ENCODE measurements at places on chromosomes 2 and 18.

DNA sequence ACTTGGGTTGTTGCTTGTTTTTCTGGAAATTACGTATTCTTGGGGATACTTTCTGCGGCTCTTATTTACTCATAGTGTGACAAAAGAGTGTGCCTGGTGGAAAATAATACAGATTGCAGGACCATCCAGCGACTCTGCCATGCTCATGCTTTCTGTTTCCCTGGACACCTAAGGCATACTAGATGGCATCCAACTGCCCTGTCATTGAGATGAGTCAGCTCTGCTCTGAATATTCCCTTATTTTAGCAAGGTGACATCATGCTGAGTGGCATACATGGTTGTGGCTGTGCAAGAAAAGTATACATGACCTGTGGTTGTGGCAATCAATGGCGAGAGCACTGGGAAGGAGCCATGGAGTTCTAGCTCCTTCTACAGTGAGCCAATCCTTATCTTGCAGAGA is 471.0 kb downstream of the TMEM182 start:
- no peaks in the 10 kb centered on the region for H3K36me3 ChIP-seq
- no peak for DNase-seq
- no peak overlapping the region for H3K4me3 ChIP-seq
- no peaks in the 10 kb centered on the region for H3K4me1 ChIP-seq
- H3K27me3 ChIP-seq: no peaks in the 10 kb centered on the region

GRCh38 chr2:148593421-148593820 is 51.1 kb upstream of the EPC2 start:
- no peaks in the 10 kb centered on the region for H3K36me3 ChIP-seq
- no peak for DNase-seq
- H3K4me1 ChIP-seq: no peaks in the 10 kb centered on the region
- no peak overlapping the region for H3K4me3 ChIP-seq
- no peak overlapping the region for H3K27ac ChIP-seq

- H3K4me1 ChIP-seq: no peaks in the 10 kb centered on the region
- no peak for DNase-seq
- no peaks in the 10 kb centered on the region for H3K36me3 ChIP-seq
Measured at GRCh38 chr2:219954331-219954730, 326.9 kb downstream of the SLC4A3 start.

DNA sequence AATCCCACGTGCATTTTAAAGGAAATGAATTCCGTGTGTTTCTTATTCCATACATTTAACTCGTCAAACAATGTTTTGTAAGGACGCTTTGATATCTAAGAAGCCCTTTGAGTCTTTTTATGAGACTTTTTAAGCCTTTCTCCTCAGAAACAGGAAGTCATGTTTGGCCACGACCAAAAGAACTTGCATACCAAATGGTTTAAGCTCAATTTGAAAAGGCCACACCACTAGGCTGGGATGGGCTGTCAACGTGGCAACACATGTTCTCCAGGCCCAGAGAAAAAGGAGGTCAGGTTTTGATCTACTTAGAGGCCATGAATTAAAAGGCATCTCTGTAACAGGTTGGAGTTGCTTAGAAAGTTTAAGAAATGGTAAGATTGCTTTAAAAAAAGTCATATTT is 441.8 kb downstream of the CMPK2 start:
- no peaks in the 10 kb centered on the region for H3K4me1 ChIP-seq
- no peak for DNase-seq
- H3K36me3 ChIP-seq: no peaks in the 10 kb centered on the region
- no peak overlapping the region for H3K27ac ChIP-seq
- H3K27me3 ChIP-seq: no peaks in the 10 kb centered on the region

- no peaks in the 10 kb centered on the region for H3K36me3 ChIP-seq
- H3K27ac ChIP-seq: no peak overlapping the region
- no peaks in the 10 kb centered on the region for H3K27me3 ChIP-seq
- DNase-seq: no peak
Measured at GRCh38 chr2:47437287-47437686, 34.3 kb downstream of the MSH2 start.

- no peaks in the 10 kb centered on the region for H3K36me3 ChIP-seq
- DNase-seq: no peak
Measured at GRCh38 chr2:69077252-69077950, 64.4 kb downstream of the ANTXR1 start.

- H3K27ac ChIP-seq: peak overlapping the region; percentile 77
- peak overlapping the region; percentile 17 for H3K4me3 ChIP-seq
- H3K36me3 ChIP-seq: no peaks in the 10 kb centered on the region
- peak; percentile 67 for DNase-seq
Measured at GRCh38 chr2:195535911-195536522, 121.0 kb upstream of the SLC39A10 start.

GRCh38 chr2:107592280-107592624 is 234.4 kb upstream of the RGPD4 start:
- no peak overlapping the region for H3K4me3 ChIP-seq
- no peak overlapping the region for H3K27ac ChIP-seq
- H3K4me1 ChIP-seq: no peaks in the 10 kb centered on the region
- H3K36me3 ChIP-seq: no peaks in the 10 kb centered on the region

Measured in naive thymus-derived CD4-positive, alpha-beta T cell (primary cell).